Amygdala (tissue), 56 donors: ENCODE measurements at places on chromosomes 12 and 14.

DNA sequence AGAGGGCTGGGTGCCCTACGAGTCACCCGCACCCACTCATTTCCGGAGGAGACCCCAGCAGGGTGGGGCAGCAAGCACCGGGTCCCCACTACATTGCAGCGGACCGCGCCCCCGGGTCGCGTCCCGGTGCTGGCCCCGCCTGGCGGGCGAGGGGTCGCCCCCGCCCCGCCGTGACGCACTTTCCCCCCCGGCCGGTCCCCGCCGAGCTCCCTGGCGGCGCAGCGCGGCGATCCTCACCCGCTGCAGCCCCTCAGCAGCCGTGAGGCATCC, 106.1 kb downstream of the PRICKLE1 start:
- no peak for DNase-seq

GRCh38 chr12:19810213-19810612, 370.9 kb downstream of the AEBP2 start:
- no peak for DNase-seq

DNA sequence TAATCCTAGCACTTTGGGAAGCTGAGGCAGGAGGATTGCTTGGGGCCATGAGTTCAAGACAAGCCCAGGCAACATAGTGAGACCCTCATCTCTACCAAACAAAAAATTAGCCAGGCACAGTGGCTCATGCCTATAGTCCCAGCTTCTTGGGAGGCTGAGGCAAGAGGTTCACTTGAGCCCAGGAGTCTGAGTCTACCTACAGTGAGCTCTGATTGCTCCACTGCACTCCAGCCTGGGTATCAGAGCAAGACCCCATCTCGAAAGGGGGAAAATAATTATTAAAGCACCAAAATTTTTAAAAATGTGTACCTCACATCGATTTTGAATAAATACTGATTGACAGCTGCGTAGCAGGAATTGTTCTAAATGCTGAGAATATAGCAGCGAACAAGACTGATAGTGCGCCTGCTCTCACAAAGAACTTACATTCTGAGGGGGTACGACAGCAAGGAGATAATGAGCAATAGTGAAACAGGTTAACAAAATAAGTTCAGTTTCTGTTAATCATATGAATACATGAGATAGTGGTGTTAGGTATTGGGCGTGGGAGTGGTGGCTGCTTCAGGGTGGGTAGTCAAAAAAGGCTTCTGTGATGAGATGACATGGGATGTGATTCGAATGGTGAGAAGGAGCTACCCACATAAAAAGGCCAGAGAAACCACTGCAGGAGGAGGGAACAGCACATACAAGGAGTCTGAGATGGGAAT, 19.6 kb downstream of the HCFC2 start:
- no peak for DNase-seq

- DNase-seq = no peak
Observed at GRCh38 chr14:24196071-24197055, 1.1 kb upstream of the TM9SF1 start.

GRCh38 chr12:82225871-82226270, 132.3 kb downstream of the CCDC59 start:
- no peak for DNase-seq

DNA sequence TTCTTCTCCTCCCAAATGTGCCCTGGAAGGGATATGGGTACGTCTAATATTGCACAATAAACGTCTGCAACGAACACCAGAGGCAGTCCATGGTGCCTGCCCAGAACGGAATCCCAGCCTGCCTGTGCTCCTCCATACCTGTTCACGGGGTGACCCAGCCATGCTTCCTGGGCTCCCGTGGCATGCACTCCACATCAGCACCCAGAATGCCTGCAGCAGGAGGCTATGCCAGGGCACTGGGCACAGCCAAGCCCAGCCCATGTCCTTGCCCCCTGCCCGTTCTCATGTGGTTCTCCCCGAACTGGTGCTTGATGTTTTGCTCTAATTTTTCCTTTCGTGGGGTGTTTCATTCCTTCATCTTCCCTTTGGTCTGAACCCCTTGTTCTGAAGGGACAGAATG, 404.3 kb downstream of the BCL11B start:
- DNase-seq = no peak

- no peak for DNase-seq
Observed at GRCh38 chr12:18323159-18323558, 61.8 kb downstream of the PIK3C2G start.

- no peak for DNase-seq
Observed at GRCh38 chr12:27064397-27065342, 17.7 kb downstream of the C12orf71 start.

- no peak for DNase-seq
Observed at GRCh38 chr12:8698132-8698851, 501 bp downstream of the RIMKLB start.

GRCh38 chr12:3436461-3437065, 54.4 kb upstream of the PRMT8 start:
- DNase-seq = no peak

DNA sequence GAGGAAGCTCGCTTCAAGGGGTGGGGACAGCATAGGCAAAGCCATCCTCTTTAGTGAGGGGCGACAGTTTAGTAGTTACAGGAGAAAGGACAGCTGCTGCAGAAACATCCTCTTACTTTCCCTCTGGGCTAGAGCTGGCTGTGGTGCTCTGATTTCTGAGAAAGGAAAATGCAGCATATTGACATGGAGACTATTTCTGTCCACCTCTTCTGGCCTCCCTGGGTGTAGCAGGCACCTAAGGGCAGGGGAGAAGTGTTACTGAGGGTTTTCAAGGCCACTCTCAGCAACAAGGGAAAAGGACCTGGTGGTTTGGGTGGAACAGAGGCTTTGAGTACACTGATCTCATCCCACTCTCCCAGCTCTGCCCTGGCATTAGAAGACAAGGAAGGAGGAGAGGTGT, 40.0 kb upstream of the CTDSP2 start:
- DNase-seq = no peak

DNA sequence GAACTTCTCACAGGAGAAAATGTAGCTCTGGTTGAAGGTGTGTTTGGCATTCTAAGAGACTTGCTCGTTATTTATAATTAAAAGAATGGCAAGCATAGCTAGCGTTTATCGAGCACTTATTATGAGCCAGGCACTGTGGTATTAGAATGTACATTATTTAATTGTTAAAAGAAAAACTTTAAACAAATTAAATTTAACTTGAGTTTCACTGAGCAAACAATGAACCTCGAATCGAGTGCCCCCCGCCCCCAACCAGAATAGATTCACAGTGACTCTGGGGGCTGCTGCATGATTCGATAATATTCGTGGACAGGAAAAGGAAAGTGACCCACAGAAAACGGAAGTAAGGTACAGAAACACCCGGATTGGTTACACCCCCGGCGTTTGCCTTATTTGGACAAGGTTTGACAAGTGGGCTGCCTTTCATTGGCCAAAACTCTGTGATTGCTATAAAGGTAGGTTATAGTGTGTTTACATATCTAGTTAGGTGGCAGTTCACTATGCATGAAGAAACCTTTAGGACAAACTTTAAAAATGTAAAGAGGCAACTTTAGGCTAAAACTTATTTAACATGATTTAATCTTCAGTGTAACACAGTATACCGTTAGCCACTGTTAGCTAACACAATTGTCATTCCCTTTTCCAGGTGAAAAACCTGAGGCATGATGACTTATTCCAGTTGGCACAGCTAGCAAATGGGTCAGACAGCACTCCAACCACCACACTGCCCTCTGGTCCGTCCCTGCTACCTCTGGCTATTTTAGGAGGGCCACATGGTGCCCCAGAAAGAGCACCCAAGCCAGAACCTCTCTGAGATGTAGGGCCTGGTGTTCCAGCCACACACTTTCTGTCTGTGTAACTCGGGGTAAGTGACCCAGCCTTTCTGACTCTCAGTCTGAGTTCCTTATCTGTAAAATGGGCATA, 7.1 kb downstream of the SCNN1A start:
- no peak for DNase-seq

DNA sequence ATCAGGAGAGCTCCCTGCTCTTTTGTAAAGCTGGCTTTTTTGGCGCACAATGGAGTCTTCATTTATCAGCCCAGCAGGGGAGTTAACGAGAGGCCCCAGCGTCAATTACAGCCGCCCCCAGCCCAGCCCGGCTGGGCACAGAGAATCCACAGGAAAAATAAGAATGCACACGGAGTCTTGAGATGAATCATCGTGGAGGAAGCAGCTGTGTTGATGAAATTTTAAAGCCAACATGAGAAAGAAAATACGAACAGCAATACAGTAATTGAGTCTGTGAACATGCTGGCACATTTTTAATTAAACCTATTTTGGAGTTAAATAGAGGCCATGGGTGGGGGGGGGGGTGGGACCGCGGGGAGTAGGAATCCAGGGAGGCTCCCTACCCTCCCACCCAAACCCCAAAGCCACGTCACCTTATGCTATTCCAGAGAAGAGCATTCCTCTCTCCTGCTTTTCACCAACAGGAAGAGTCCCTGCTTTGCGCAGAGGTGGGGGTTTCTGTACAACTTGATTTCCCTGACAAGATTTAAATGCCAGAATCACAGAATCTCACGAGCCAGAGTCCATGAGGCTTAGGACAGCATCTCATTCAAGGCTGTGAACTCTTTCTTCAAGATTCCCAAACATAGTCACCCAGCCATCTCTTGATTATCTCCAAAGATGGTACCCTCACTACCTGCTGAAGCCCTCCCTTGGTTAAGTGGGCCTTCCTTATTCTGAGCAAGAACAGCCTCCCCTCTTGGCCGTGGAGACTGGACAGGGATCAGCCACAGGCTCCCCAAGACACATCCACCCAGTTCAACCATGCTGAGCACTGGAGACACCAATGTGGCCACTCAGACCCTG, 50.3 kb downstream of the CCNK start:
- DNase-seq = no peak

- no peak for DNase-seq
Observed at GRCh38 chr14:49992448-49992847, 99.6 kb downstream of the ARF6 start.

DNA sequence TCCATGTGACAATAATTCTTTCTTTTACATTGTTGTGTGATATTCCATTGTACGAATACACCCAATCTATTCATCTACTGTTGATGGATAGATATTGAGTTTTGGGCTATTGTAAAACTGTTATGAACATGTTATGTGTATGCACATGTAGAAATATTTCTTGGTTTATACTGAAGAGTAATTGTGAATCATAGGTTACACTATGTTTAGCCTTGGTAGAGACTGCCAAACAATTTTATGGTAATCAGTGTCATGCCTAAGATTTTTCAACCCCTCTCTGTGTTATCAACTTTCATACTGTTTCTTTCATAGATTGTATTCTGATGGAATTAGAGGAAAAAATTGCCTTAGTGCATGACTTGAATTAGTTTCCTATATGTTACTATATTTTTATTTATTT, 39.5 kb downstream of the FRMD6 start:
- DNase-seq = no peak

- DNase-seq = no peak
Observed at GRCh38 chr14:105411985-105412770, 7.4 kb upstream of the MTA1 start.

DNA sequence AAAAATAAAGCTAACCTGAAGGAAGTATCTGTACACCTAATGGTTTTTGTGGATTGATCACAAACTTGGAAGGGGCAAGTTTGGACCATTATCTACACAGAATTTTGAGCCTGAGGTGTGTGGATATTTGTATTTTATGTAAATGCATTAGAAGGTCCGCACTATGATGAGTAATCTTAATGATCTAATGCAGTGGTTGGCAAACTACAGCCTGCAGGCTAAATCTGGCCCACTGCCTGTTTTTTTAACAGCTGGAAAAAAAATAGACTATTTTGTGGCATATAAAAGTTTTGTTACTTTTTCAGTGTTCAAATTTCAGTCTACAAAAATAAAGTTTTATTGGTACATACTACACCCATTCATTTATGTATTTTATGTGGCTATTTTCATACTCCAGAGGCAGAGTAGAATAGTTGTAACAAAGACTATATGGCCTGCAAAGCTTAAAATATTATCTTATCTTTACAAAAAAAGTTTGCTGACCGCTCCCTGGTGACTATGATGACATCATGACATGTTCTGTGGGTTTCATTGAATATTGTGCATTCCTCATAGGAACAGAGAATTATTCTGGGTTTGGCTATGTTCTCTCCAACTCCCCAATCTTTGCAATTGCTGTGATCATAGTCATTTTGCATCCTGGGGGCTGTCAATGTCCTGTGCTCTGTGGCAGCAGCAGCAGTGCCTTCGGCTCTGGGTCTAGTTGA, 962.6 kb upstream of the FBXO33 start:
- DNase-seq = no peak

DNA sequence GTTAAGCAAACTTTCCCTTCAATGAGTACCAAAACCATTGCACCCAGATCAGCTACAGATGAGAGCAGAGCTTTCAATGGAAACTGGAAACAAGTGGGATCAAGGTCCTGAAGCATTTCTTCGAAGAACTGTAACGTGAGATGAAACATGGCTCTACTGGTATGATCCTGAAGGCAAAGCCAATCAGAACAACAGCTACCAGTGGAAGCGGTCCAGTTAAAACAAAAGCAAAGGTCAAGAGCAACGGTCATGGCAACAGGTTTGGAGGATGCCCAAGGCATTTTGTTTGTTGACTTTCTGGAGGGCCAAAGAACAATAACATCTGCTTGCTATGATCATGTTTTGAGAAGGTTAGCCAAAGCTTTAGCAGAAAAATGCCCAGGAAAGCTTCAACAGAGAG, 137.9 kb upstream of the CPSF6 start:
- no peak for DNase-seq

DNA sequence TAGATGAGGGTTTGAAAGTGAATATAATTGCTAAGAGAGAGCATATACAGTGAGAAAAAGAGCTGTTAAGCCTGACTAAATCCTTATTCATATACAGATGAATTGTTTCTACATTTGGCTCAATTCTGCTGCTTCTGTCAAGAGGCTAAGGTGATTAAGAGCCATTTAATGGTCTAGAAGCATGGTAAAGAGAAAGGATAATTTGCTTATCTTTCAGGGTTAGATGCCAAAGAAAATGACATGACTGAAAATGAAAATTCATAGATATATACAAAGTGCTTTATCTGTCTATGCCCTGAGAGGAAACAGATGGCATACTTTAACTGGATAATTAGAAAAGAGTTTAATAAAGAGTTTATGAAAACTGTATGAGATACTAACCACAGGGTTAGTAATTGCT, 834.9 kb downstream of the SLC6A15 start:
- no peak for DNase-seq

DNA sequence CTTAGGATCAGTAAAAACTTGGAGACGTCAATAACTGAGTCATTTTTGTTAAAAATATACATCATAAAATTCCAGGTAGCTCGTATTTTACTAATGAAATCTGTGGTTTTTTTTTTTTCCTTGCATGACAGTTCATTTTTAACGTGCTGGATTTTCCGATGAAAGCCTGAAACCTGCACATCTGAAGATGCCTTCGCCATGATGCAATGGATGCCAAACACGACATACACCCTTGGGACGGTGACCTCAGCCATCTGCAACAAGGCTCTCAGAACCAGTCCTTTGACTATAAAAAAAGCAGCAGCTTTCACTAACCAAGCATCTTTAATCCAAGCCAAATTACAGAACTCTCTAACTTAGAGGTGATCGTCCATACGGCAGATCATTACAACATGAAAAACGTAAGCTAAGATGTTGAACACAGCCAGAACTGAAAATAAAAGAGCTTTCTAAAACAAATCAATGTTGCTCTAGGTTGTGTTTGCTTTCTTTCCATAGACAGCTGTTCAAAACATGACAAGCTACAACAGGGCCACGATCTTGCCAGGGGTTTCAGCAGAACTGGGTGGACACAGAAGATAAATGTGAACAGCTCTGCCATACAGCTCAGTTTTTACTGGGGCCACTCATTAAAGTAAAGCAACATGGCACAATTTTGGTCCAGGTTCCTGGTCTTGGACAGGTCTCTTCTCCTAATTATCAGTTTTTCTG, 7.8 kb downstream of the NIN start:
- no peak for DNase-seq

GRCh38 chr14:102608064-102608446, 15.6 kb downstream of the RCOR1 start:
- DNase-seq = no peak

- DNase-seq = no peak
Observed at GRCh38 chr12:11804130-11804529, 154.7 kb downstream of the ETV6 start.
